ENCODE measurements at places on chromosomes 3 and 15.

DNA sequence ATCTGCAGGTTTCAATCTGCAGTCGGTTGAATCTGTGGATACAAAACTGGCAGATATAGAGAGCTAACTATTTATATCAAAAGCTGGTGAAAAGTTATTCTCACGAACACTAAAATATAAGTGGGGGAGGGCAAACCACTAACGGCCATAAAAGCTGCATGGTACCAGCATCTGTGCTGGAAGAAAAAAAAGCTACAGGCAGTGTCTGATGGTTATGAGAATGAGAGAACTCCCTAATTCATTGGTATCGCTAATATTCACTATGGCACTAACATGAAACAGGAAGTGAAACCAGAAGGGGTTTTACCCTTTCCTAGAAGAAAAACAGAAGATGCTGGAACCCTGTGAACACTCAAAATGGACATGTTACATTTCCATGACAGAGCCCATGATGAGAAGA, 15.9 kb downstream of the CEP70 start:
- DNase-seq = peak; percentile 54

GRCh38 chr3:184814214-184814613, 2.2 kb downstream of the VPS8 start:
- no peak for DNase-seq

- DNase-seq = no peak
Measured at GRCh38 chr3:18837137-18837755, 311.1 kb upstream of the KCNH8 start.

DNA sequence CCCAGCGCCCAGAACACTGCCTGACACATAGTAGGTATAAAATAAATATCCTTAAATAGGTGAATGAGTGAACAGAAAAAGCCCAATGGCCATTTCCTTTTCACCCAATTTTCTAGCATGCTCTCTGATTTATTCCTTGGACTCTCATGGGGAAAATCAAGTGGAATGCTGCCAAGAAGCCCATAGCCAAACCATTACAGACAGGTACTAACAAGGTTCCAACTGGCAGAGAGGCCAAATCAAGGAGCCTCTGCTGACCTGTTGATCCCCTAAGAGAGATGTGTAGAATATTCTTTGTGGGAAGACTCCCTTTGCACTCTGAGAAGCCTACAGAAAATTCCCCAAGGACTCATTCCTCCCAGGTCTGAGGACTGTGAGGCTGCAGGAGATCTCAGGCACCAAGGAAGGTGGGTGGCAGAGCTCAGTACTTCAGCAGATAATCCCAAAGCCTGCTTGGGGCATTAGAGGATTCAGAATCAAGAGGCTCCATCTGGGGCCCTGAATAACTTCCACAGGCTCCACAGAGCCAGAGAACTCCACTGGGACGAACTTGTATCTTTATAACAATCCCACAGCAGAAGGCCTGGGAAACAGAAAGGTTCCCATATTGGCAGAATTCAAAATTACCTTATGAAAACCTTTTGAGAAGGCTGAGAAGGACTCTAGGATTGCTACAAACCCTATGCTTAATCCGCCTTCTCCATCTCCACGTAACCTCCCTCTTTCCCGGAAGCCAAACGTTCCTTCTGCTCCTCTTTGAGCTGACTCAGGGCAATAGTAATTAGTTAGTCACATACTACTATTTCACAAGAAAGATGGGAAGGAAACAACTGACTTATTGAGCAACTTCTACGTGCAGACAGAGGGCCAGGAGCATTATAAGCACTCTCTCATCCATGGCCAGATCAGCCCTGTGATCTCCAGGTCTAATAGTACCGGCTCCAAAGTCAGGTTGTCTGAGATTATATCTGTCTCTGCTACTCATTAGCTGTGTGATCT, 34.5 kb downstream of the PRICKLE2 start:
- DNase-seq = no peak

DNA sequence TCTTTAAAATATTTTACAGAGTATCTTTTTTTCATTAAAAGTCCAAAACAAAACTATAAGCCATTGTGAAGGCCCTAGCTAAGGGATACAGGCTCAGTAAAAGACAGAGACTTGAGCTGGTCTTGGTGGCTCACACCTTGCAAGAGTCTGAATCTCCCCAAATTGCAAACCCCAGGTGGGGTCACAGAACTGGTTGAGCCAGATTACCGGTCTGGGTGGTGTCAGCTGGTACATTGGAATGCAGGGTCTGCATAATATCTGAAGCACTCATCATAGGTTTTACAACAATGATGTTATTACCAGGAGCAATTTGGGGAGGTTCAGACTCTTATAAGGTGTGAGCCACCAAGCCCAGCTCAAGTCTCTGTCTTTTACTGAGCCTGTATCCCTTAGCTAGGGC, 201.2 kb upstream of the ARPP21 start:
- DNase-seq = no peak

DNA sequence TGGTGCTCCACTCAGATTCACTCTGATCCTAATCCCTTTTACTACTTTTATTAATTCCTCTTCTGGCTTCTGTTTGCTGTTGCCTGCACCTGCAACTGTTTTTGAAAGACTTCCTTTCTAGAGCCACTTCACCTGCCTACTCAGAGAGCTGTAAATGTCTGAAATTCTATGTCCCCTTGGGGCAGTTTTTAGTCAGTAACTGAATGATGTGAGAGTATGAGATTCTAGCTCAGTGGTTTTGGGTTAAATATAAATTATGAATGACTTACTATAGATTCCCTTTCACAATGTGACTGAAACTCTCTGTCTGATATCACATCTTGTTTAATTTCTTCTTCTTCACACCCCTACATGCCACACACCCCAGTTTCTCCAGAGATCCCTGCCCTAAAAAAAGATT, 47.8 kb upstream of the LRRC3B start:
- no peak for DNase-seq

- DNase-seq = no peak
Measured at GRCh38 chr3:133849346-133849745, 43.7 kb downstream of the SRPRB start.

DNA sequence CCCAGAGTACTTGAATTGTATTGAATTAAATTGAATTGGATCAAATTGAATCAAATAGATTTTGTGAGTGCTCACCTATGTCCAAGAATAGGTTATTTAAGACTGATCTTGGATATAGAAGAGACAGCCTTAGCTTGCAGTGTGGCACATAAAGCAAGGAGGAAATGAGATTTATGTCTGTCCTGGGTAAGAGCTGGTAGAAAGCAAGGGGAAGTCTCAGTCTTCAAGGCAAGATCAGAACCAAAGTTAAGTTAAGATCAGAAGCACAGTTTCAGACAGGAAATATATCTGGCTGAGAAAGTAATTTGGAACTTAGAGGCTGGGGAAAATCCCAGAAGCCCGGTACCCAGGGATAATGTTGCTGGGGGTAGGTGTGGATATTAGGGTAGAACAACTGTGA, 244.4 kb upstream of the ARPP21 start:
- no peak for DNase-seq

GRCh38 chr3:162368417-162368816, 871.8 kb downstream of the OTOL1 start:
- DNase-seq = no peak
